HL-60 (cell line): ENCODE measurements at places on chromosomes 16 and 17.
A peak's percentile ranks its signal among the peaks of the same experiment; 100 is the strongest.

DNA sequence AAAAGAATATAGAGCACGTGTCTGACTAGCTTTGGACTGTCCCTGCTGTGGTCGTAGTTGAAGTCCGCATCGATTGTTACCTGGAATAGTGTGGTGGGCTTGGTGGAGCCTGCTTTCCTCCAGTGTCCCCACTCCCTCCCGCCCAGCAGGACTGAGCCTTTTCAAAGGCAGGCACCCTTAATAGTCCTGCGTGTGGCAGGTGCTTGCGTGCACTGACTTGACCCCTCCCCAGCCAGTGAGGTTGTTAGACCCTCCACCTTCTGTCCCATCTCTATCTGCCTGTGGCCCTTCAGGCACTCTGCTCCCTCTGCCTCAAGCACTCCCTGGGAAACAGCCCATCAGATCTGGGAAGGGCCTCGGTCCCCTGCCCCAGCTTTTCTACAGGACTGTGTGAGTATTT, 36.6 kb downstream of the TMEM11 start:
- no peak for DNase-seq

DNA sequence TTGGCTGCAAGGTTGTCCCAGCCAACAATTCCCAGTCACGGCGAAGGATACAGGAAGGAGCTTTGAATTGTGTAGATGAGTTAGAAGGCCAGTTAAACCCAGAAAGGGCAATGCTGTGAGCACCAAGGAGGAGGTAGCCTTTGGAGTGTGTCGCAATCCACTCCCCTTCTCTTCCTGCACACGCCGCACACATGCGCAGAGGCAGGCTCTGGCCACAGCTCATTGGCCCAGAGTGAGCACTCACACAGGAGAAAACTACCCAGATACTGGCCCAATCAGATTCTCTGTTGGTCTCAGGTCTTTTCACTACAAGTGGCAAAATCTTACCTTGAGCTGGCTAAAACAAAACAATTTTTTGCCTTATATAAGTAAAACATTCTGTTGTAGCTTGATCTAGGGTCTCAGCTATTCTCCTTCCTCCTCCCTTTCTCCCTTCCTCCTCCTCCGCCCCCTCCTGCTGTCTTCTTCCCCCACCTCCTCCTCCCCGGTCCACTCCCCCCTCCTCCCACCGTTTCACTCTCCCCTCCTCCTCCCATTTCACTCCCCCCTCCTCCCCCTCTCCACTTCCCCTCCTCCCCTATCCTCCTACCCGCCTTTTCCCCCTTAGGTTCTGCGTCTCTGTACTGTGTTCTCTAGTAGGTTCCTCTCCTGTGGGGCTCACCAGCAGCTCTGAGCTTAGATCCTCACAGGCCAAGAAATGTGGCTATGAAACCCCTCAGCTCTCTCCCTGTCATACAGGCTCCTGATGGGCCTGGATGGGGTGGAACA, 344.9 kb downstream of the CPPED1 start:
- DNase-seq, result peak; percentile 93

GRCh38 chr16:67641779-67642708, 2.9 kb upstream of the CARMIL2 start:
- no peak for DNase-seq

GRCh38 chr16:85090181-85090580, 22.1 kb downstream of the CIBAR2 start:
- no peak for DNase-seq

- no peak for DNase-seq
Measured at GRCh38 chr17:45785480-45786193, 1.5 kb downstream of the CRHR1 start.

DNA sequence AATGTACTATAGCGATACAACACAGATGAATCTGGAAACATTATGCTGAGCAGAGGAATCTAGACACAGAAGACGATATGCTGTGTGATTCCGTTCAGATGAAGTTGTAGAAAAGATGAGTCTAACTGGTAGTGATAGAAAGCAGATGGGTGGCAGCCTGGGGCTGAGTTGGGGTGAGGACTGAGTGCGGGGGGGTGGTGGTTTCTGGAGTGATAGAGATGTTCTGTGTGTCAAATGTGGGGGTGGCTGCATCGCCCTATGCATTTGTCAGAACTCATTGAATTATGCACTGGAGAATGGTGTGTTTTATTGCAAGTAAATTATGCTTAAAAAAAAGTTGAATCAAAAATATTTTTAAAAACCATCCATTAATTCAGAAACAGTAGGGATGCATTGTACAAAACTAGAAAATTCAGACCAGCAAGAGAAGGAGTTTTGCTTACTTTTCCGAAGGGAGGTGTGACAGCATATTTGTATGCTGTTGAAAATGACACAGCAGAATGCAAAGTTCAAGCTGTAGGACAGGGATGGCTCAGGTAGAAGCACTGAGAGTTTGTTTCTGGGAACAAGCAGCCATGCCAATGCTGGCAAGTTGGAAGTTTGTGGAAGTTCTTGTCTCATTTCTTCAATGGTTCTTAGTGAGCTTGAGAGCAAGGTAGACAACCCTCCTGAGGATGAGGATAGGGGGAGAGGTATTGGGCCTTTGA, 13.0 kb upstream of the DRG2 start:
- DNase-seq, result no peak

GRCh38 chr16:56282451-56282850, 91.2 kb downstream of the GNAO1 start:
- DNase-seq, result peak; percentile 17

DNA sequence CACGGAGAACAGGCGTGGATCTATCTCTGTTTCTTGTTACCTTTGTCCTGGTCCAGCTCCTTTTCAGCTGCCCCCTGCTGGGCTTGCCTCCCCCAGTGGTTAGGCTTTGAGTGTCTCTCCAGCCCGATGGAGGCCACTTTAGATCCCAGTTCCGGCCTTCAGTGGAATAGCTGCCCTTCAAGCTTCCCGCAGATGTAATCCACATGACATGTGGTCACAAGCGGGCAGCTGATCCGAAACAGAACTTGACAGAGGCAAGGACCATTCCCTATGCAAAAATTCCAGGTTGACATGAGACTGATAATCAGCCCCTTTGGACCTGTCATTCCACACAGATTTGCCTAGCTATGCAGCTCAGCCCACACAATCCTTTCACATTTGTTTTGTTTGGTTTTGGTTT, 40.6 kb upstream of the AQP8 start:
- DNase-seq, result no peak

DNA sequence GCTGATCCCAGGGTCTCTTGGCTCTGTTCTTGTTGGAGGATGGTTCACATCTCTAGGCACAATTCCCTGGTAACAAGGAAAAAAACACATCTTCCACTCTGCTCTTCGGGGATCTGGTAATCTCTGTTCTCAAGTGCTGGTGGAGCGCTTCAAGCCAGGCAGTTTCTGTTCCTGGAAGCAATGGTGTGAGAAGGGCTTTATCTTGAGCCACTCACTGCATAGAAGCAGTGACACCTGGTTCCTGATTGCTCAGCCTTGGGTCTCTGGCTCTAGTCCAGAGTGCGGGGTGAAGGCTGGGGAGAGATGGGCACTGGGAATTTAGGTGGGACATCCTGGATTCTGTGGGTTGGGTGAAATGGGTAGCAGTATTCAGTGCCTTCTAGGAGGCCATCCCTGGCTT, 14.1 kb downstream of the AKAP1 start:
- no peak for DNase-seq

GRCh38 chr16:68652659-68653058, 7.5 kb downstream of the CDH3 start:
- no peak for DNase-seq

DNA sequence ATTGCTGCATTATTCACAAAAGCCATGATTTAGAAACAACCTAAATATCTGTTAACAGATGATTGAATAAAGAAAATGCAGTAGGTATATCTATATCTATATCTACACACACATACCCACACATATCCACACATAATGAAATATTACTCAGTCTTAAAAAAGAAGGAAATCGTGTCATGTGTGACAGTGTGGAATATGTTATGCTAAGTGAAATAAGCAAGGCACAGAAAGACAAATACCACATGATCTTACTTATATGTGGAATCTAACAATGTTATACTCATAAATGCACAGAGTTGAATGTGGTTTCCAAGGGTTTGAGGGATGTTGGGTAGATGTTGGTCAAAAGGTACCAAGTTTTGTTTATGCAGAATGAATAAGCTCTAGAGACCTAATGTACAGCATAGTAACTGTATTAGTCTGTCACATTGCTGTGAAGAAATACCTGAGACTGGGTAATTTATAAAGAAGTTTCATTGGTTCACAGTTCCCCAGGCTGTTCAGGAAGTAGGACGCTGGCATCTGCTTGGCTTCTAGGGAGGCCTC, 156.1 kb downstream of the FTO start:
- no peak for DNase-seq

DNA sequence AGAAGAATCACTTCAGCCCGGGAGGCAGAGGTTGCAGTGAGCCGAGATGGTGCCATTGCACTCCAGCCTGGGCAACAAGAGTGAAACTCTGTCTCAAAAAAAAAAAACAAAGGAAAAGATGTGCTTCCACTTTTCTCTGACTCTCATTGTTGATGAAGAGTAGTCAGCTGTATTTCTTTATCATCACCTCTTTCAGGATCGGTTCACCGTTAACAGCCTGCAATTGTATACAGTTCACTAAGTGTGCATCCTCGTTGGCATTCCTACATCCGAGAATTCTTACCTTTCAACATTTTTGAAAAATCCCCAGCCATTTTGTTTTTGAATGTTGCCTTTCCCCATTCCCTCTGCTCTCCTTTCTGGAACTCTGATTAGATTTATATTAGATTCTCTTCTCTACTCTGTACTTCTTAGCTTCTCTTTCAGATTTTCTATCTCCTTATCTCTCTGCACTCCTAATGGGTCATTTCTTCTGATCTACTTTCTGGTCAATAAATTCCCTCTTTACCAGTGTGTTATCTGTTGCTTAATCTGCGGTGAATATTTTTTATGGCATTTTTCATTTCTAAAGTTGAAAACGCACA, 26.9 kb upstream of the ZC3H18 start:
- DNase-seq, result no peak

- no peak for DNase-seq
Measured at GRCh38 chr16:58119509-58119845, 9.7 kb downstream of the CFAP20 start.

DNA sequence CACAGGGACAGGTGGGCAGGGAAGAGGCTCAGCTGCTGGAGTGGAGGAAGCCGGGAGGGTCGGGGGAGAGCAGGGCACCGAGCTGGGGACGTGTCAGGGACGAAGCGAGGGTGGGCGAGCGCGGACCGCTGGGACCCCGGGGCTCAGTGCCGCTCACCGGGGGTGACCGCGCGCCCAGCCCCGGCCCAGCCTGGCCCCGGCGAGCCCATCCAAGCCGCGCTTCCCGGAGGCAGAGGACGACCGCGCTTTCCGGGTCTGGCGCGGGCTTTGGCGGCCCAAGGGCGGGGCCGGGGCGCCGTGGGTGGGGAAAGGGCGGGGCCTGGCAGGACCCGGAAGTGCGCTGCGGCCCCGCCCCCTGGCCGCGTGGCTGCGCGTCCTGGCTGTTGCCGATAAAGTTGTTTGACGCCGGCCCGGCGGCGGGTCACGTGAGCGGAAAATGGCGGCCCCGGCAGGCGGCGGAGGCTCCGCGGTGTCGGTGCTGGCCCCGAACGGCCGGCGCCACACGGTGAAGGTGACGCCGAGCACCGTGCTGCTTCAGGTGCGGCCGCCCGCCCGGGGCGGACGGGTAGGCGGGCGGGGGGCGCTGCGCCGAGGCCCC, at the start of gene ASPSCR1:
TSS of gene ASPSCR1 (plus strand) at position 419 of the 598 bp plus-strand sequence. CDS start at position 437, 18 bp downstream.
- peak; percentile 82 for DNase-seq

DNA sequence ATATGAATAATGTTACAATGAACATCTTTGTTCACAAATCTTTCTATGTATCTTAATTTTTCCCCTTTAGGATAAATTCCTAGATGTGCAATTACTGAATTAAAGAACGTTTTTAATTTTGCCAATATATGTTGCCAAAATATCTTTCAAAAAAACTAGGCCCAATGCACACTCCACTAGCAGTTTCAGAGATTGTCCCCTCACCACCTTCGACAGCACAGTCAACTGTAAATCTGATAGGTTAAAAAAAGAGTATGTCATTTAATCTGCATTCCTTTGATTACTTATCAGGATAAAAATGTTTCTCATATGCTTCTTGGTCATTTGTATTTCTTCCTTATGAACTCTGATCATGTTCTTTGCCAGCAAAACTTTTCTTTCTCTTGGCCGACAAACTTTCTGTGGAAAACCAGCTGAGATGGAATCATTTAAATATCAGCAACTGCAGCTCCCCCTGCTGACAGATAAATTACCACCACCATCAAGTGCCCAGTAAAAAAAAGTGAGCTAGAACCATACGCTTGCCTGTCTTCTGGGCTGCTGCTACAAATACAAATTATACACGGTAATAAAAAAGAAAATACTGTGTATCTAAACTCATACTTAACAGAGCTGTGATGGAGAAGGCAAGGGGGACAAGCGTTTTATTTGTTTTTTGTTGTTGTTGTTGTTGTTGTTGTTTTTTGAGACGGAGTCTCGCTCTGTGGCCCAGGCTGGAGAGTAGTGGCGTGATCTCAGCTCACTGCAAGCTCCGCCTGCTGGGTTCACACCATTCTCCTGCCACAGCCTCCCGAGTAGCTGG, 19.6 kb upstream of the KANSL1 start:
- no peak for DNase-seq

- no peak for DNase-seq
Measured at GRCh38 chr16:75798714-75799113, 72.4 kb upstream of the CPHXL start.

DNA sequence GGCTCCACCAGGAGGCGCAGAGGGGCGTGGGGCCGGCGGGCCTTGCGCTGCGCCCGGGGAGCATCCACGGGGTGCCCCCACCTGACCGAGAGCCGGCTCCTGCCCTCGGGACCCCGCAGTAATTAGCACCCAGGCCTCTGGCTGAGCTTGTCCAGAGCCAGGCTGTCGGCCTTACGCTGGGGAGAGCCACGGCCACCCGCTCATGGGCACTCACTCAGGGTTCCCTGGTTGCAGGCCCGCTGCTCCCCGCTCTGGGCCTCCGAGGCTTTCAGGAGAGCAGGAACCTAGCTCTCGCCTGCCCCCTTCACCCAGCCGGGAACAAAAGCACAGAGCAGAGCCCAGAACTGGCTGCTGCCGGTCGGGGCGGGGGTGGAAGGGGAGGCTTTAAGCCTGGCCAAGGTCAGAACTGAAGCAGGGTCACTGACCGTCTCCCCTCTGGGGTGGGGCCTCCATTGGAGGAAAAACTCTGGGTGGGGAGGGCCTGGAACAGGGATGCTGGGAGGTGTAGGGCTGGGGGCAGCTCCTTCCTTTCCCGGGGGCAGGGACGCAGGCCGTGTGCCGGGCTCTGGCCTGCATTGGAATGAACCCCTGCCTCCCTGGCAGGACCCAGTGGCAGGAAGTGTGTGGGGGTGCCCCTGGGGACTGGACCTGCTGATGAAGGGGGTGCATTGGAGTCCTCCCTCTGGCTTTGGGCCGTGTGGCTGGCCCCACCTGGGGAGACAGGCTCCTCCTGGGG, 12.3 kb downstream of the GLIS2 start:
- DNase-seq, result no peak

DNA sequence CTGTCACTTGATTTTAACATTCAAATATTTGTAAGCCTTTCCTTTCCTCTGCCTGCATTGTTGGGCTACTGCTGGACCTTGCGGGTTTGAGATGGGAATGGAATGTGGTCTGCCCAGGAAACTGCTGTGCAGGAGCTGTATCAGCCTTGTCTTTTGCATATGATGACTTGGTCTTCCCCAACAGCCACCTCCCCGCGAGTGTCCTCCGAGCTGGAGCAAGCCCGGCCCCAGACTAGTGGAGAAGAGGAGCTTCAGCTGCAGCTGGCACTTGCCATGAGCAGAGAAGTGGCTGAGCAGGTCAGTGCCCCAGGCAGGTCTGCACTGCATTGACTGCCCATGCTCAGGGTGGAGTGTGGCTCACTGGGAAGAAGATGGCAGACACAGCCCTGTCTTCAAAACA, 52.8 kb downstream of the B9D1 start:
- no peak for DNase-seq

GRCh38 chr17:29726715-29727252, 104.1 kb upstream of the CORO6 start:
- peak; percentile 51 for DNase-seq
